ENCODE measurements at places on chromosomes 6 and 20. TPM values are rescaled to one million over a fixed set of nuclear protein-coding genes. Genes with fewer than 3 reads are reported as not detected.

PHACTR3 gene
- 1.4 TPM for total RNA-seq

FLRT3 gene
- total RNA-seq: 60.4 TPM

DNA sequence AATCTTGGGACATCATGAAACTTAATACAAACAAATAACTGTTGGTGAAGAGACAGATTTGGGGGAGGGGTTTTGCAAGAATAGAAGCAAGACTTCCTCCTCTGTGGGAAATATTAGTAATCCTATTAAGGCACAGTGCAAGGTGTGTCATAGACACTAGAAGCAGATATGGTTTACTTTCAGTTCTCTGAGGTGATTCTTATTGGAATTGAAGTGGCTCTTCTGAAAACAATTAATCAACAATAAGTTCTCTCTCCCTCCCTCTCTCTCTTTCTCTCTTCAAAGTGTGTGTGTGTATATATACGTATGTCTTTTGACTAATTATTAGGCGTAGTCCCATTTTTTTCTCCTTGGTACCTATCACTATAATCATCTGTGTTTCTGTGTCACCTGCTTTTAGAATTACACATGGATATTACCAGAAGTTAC lies 99.8 kb downstream of the HIVEP2 start:
- no peak for DNase-seq

- no peak for DNase-seq
These were observed 48.1 kb upstream of the MYL9 start for GRCh38 chr20:36493051-36493800.

GRCh38 chr6:43009124-43009523 lies 4.6 kb downstream of the MEA1 start:
- no peak for DNase-seq
